Activated T-helper 1 cell treated with Interleukin-2 at 50 U/mL for 16 hours (primary cell): ENCODE measurements at places on chromosomes 4 and X.

DNA sequence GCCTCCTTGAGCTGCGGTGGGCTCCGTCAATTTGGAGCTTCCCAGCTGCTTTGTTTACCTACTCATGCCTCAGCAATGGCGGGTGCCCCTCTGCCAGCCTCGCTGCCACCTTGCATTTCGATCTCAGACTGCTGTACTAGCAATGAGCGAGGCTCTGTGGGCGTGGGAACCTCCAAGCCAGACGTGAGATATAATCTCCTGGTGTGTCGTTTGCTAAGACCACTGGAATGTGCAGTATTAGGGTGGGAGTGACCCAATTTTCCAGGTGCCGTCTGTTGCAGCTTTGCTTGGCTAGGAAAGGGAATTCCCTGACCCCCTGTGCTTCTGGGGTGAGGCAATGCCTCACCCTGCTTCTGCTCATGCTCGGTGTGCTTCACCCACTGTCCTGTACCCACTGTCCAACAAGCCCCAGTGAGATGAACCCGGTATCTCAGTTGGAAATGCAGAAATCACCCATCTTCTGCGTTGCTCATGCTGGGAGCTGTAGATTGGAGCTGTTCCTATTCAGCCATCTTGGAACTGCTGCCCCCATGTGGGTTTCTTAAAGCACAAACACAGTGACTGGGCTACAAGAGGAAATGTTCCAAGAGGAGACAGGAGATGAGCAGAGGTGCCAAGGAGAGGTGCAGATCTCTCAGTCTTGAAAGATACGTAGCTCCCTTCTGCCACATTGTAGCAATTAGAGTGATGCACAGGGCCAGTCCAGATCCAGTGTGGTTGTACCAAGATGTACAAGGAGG is 193.0 kb upstream of the IGFBP7 start:
- no peak for DNase-seq

DNA sequence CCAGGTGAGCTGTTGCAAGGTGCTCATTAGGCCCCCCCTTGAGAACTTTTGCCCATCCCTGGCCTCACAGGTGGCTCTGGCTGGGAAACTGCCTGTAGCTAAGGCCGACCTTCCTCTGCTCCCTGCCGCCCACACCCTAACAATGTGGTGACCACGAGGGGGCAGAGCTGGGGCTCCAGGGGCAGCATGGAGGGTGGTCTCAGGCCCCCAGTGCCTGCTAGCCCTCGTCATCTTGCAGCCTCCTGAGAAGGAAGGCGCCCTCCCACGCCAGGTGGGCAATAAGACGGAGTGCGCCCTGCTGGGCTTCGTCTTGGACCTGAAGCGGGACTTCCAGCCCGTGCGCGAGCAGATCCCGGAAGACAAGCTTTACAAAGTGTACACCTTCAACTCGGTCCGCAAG is 32.4 kb downstream of the ATP2B3 start:
- DNase-seq, result no peak

DNA sequence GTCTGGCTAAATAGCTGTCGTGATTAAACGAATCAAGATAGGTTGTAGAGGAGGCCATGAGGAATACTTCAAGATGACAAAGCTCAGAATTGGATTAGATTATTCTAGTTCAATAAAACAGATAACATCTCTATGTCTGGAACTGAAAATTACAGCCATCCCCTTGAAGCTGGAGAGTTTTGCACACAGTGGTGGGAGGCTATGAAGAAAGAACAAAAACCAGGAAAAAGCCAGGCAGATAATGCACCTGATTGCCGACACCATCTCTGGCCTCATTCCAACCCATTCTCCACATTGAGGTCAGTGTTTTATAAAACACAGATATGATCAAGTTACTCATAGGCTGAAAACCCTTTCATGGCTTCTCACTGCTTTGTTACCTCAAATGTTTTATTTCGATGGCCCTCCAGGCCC is 188.3 kb downstream of the RASL11B start:
- no peak for DNase-seq

DNA sequence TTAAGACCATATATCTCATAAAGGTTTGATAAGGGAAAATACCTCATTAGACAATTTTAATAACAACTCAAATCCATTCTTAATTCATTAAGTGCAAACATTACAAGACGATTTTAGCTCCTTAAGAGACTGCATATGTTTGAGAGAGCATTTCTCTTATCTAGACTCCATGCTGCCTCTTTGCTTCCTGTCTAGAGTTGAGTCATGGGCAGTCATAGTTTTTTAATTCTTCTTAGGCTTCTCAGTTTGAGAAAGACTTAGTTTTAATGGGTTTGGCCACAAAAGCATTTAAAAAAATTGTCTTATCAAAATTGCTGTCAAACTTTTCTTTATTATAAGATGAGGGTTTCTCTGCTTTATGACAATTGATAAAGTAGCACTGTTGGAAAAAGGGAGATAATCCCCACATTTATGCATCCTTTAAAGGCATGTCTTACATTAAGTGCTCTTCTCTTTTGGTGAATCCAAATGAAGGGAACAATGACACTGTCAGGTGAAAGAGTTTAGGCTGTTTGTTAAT is 713.4 kb downstream of the PCDH18 start:
- no peak for DNase-seq

GRCh38 chr4:103998756-103999155 is 279.0 kb upstream of the TACR3 start:
- no peak for DNase-seq

DNA sequence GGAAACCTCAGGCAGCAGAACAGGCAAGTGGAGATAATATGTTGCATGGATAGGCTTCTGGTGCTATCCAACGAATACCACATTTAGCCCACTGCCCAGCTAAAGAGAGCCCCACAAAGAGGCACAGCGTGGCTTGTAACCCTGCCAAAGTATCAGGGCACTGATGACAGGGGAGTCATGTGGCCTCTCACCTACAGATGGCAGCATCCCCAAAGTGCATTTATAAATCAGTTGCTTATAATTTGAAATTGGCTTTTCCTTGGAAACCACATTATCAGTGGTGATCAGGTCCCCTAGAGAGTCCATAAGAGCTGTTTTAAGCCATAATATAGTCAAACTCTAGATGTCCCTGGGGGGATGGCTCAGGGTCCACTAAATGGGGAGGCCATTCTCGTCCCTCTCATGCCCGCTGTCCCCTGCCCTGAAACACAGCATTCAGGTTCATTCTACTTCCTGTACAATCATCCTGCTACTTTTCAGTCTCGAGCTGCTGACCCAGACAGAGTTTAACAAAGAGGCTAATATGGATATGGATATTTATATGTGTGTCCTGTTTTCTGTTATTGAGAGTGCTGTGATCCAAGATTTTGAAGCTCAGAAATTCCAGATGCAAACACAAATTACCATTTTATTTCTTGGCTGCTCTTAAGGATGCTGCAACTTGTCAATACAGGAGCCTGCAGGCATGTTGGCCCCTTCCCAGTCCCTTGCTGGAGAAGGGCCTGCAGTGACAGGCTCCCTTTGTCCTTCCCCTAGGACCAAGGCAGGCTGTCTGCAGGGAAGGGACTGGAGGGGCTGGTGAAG is 28.5 kb downstream of the SRPX start:
- no peak for DNase-seq

- no peak for DNase-seq
Observed at GRCh38 chrX:36974911-36975310, 33.3 kb upstream of the FAM47C start.

DNA sequence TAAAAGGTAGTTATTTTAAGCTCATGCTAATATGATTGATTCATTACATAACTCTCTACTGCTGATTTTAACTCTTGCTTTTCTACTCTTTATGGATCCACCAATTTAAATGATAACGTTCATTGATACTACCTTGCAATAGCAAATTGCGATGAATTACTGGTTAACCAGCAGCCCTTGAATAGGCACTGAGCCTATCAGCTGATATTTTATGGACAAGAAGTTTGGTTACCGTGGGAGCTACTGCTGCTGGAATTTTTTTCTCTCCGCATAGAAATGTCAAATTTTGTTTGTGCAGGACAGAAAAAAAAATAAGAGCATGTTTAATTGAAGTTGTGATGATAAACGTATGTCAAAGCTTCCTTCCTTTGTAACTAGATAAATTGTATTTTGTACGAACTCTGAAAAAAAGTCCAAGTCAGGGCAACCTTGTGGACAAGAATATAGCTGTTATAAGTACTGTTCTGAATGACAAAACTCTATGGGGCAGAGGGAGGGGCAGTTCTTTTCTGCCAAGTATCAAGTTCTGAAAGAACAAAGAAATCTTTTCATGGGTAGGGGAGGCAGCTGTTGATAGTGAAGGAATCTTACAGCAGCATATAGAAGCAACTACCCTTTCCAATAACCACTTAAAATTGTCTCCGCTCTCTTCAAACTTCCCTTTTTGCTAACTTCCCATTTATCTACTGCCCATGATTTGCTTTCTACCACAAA is 434.9 kb upstream of the PABPC4L start:
- DNase-seq, result no peak

DNA sequence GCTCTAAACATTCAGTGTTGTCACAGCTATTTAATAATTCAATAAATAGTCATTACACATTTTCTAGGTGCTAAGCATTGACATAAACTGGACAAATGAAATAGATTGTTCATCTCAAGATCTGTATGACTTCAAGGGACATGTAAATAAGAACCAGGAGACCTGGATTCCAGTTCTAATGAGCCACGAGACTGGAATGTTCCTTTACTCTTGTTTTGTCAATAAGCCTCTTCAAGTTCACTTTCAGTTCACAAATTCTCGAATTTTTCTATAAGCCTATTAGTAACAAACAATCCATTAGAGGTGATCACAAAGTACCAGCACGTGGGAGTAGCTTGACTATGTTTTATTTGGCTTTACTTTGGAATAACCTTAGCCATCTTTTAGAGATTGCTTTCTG is 514.0 kb upstream of the SMIM31 start:
- no peak for DNase-seq

DNA sequence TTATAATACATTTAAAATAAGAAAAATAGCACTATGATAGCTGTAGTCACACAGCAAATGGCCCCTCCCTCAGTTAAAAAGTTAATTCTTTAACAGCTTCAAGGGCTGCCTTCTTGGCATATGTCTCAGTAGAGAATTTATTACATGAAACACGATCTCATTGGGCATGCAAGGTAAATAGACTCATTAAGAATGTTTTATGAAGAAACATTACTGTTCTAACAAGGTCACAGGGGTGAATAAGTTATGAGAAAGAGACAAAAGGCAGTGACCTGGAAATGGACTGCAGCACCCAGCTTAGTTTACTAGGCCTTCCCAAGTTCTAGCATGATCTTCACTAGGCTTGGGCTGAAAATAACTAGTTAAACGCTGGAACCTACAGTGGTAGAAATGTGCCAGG is 277.7 kb downstream of the NR3C2 start:
- no peak for DNase-seq

DNA sequence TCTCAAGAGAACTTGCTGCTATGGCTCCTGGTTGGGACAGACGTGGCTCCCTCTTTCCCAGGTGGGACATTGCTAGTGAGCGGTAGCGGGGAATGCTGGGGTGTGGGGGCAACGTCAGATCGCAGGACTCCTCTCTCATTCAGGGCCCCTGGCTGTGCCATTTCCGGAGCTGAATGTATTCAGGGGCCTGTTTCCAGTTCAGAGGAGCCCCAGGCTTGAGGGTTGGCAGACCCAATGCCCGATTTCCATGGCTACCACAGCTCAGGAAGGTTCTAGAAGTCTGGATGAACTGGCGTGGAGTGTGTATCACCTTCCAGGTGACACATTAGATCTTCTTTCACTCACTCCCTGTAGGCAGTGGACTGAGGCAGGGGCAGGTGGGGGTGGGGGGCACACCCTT is 26.2 kb upstream of the CRMP1 start:
- no peak for DNase-seq

DNA sequence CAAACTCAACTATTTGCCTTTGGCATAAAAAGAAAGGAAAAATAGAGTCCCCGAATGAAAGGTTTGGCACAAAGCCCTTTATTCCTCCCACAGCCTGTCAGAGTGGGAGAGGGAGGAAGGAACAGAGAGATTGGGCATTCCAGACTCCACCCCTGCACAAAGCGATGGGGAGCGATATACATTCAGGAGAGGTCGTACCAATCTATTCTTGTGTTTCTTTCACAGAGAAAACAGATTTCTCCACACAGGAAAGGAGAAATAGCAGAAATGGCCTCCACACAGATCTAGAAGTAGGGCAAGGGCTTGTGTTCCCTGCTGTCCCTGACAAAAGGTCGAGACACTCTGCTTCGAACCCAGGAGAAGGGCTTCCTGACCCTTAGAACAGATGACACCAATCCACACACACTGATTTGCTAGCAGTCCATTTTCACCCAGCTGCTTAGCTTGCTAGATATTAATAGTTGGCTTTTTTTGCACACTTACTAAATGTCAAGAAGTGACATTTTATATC is 197.4 kb downstream of the MAML3 start:
- DNase-seq, result no peak

GRCh38 chr4:152451496-152451895 is 84.4 kb downstream of the FBXW7 start:
- DNase-seq, result no peak

DNA sequence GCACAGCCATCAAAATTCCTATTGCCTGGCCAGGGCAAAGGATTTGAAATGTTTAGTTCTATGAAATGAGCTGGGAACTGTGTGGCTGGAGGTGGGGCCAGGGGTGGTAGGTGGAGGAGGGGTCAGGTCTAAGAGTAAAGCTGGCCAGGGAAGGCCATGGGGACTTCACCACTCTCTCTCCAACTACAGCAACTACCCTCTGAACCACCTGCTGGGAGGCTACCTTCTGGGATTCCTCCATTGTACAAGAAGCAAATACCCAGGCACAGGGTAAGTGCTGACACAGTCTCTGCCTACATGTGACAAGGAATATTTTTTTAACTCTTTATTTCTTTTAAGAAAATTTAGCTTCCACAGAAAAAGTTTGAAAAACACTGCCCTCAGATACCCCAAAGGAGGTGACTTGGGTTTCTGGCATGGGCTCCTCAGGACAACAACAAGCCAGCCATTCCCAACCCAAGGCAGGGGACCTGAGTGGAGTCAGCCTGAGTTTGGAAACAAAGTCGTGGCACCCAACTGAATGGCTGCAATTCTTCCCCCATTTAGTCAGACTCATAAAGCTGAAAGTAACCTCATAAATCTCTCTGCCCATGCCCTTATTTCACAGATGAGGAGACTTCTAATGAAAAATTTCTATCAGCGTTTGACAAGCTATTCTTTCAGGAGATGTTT is 593.8 kb upstream of the DIPK2B start:
- DNase-seq, result no peak

DNA sequence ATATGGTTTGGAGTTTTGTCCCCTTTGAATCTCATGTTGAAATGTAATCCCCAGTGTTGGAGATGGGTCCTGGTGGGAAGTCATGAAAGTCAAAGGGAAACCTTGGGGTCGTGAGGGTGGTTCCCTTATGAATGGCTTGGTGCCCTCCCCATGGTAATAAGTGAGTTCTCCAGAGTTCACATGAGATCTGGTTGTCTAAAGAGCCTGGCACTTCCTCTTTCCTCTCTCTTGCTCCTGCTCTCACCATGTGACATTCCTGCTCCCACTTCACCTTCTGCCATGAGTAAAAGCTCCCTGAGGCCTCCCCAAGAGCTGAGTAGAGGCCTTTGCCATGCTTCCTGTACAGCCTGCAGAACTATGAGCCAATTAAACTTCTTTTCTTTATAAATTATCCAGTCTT is 5.5 kb upstream of the IL15 start:
- no peak for DNase-seq
